ENCODE measurements at places on chromosomes 16 and 17. TPM values are rescaled to one million over a fixed set of nuclear protein-coding genes. Genes with fewer than 3 reads are reported as not detected.
A peak's percentile ranks its signal among the peaks of the same experiment; 100 is the strongest.

Gene RAPGEFL1
- 23.8 TPM for total RNA-seq

Gene HNF1B
- 0.31 TPM for total RNA-seq

Gene EPN3
- 15.1 TPM for total RNA-seq

Gene CETP
- 0.13 TPM for total RNA-seq

Gene KRTAP1-5
- not detected for total RNA-seq

Gene KRT12
- total RNA-seq: not detected

Gene AANAT
- total RNA-seq: not detected

DNA sequence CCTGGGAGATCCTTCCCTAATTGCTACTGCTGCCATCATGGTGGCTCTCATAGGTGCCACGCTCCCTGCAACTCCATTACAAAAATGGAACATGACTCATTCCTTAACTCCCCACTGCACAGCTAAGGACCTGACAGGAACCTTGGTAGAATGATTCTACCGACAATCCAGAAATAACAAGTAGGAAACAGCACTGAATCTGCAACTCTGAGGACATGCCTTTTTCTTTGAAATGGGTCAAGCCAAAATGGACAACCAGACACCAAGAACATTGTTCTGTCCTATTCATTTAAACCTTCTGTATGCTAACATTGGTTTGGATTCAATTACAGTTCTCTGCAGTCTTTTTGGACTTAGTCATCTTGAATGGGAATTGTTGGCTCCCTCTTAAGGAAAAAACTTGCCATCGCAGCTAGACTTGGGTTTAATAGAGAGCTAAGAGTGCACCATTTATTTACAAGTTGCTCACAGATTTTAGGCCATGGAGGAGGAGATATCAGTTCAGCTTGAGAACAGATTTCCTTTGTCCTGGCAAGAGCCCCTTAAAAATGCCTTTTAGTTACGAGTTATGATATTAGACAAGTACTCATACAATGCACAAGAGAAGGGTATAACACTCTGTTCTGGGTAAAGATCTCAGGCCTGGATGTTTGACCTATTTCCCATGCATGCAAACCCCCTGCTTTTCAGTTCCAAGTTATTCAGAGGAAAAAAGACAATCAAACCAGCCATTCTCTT, 20.9 kb upstream of the NSRP1 start:
- peaks cover 23% of the 10 kb centered on the region for H3K27me3 ChIP-seq
- H3K4me1 ChIP-seq: peaks cover 2% of the 10 kb centered on the region
- DNase-seq: no peak
- no peak overlapping the region for H3K4me3 ChIP-seq

DNA sequence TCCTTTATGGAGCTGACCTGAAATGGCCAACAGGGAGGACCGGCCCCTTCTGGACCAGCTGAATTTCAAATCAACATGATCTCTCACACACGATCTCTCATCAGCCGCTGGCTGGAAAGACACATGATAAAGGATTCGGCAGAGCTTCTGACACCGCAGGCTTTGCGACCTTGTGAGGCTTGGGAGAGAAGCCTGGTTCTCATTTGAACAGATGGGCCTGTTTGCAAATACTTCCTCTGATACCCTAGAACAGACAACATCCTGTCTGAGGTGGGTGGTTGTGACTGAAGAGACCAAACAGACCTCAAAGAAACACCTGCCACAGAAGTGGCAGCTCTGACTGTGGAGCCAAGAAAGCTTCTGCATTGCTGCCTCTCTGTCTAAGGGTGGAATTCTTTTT, 77.9 kb upstream of the SDK2 start:
- peaks cover 10% of the 10 kb centered on the region for H3K4me1 ChIP-seq
- no peak for DNase-seq
- H3K27me3 ChIP-seq: peaks cover 21% of the 10 kb centered on the region
- no peak overlapping the region for H3K27ac ChIP-seq
- no peaks in the 10 kb centered on the region for H3K36me3 ChIP-seq
- H3K4me3 ChIP-seq: no peak overlapping the region

GRCh38 chr17:78107457-78107856, 21.1 kb downstream of the TMC6 start:
- no peak overlapping the region for H3K4me3 ChIP-seq
- no peaks in the 10 kb centered on the region for H3K4me1 ChIP-seq
- DNase-seq: no peak
- H3K27ac ChIP-seq: no peak overlapping the region
- H3K27me3 ChIP-seq: no peaks in the 10 kb centered on the region

- no peak overlapping the region for H3K4me3 ChIP-seq
- peaks cover 7% of the 10 kb centered on the region for H3K4me1 ChIP-seq
- no peak overlapping the region for H3K27ac ChIP-seq
- DNase-seq: no peak
Measured at GRCh38 chr16:88407807-88408206, 25.0 kb downstream of the ZNF469 start.

- no peak overlapping the region for H3K4me3 ChIP-seq
- no peaks in the 10 kb centered on the region for H3K36me3 ChIP-seq
- H3K27me3 ChIP-seq: peaks cover 14% of the 10 kb centered on the region
- no peak overlapping the region for H3K27ac ChIP-seq
- peaks cover 4% of the 10 kb centered on the region for H3K4me1 ChIP-seq
Measured at GRCh38 chr17:16511593-16511992, 19.6 kb upstream of the LRRC75A start.

- peaks cover 6% of the 10 kb centered on the region for H3K4me1 ChIP-seq
- H3K27ac ChIP-seq: peak overlapping the region; percentile 35
- H3K36me3 ChIP-seq: peaks cover 16% of the 10 kb centered on the region
- H3K27me3 ChIP-seq: no peaks in the 10 kb centered on the region
- H3K4me3 ChIP-seq: no peak overlapping the region
- no peak for DNase-seq
Measured at GRCh38 chr16:48560692-48561091, 49.3 kb downstream of the N4BP1 start.

DNA sequence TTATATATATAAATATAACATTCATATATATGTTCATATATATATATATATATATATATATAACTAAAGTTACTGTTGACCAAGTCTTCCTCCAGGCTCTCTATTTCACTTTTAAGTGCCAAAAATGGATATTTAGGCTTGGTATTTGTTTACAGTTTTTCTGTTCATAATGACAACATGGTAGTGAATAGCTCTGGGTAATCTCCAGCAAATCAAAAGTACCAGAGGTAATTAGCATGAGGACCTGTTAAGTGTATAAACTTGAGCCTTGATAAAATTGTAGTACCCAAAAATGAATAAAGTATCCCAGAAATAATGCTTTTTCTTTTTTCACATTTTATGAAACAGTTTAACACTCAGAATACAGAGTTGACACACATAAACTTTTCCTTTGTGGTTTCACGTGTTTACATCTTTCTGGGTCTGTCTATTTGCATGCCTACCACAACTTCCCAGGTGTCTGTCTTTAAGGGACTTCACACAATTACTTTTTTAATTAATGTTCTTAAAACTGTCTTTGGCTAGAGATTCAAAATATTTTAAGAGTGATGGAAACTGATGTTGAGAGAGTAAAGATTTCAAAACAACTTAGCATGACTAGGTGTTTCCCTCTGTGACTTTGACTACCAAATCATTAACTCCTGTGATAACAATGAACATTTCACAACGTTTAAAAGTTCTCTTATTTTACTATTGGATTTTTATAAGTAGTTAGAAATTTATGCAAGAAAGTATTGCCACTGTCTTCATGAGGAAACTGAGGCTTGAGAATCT, 47.9 kb downstream of the RABEP1 start:
- no peak for DNase-seq
- H3K4me3 ChIP-seq: no peak overlapping the region
- no peaks in the 10 kb centered on the region for H3K4me1 ChIP-seq
- H3K27ac ChIP-seq: no peak overlapping the region
- H3K36me3 ChIP-seq: peaks cover 18% of the 10 kb centered on the region

GRCh38 chr17:77404812-77405581, 264.2 kb downstream of the SEC14L1 start:
- H3K4me1 ChIP-seq: peaks cover 11% of the 10 kb centered on the region
- no peak for DNase-seq
- H3K27me3 ChIP-seq: no peaks in the 10 kb centered on the region
- H3K27ac ChIP-seq: no peak overlapping the region
- H3K4me3 ChIP-seq: no peak overlapping the region

GRCh38 chr17:48453447-48453846, 23.4 kb upstream of the SKAP1 start:
- H3K27ac ChIP-seq: no peak overlapping the region
- H3K36me3 ChIP-seq: no peaks in the 10 kb centered on the region
- no peak for DNase-seq
- peaks cover 3% of the 10 kb centered on the region for H3K27me3 ChIP-seq
